ENCODE measurements at places on chromosomes 3 and 15.

DNA sequence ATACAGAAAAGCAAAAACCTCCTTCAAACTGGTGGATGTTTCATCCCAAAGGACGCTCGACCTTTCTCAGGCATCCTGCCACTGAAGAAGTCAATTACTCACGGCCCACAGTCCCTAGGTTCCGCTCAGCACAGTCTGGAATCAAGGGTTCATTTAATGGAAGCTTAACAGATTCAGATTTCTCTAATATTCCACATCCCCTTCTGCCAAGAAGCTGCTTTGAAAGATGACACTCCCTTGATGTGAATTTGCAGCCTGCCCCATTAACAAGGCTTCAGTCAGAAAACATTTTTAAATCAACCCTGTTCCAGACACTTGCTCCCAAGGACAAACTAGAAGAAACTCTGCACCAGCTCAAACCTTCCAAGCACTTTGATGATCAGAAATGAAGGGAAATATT, 81.2 kb downstream of the LIPC start:
- no peaks in the 10 kb centered on the region for H3K27me3 ChIP-seq
- no peak overlapping the region for H3K4me3 ChIP-seq
- H3K4me1 ChIP-seq: no peaks in the 10 kb centered on the region
- H3K36me3 ChIP-seq: no peaks in the 10 kb centered on the region
- DNase-seq: no peak

- H3K27ac ChIP-seq: no peak overlapping the region
- DNase-seq: no peak
- H3K36me3 ChIP-seq: no peaks in the 10 kb centered on the region
Observed at GRCh38 chr3:21446027-21446426, 305.0 kb downstream of the ZNF385D start.

DNA sequence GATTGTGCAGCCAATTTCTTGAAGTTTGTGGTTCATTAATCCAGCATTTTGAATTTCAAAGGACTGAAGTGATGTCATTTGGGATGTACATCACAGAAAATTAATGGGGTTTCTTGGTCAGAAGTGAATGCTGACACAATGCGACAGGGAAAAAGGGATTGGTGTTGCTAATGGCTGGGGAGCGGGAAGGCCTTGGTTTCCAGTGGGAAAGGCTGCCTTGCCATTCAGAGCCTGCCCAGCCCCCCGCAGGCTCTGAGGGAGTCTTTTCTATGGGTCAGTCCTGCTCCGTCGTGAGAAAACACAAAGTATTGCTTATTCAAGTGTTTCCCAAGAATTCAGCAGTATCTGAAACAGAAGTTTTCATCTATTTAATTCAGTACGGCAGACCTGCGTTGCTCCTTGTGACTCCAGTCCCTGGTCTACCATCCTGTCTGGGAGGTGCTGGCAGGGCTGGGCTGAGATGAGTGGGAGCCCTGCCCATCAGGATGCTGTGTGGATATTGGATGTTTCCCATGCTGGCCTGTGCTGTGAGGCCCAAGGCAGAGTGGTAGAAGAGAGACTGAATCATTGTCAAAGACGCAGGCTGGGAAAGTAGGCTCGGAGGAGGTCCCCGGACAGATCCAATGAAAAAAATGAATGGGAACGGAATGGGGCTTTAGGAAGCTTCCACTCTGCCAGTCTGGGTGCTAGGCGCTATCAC, 111.2 kb upstream of the KLHL25 start:
- no peaks in the 10 kb centered on the region for H3K27me3 ChIP-seq
- H3K36me3 ChIP-seq: no peaks in the 10 kb centered on the region
- no peak overlapping the region for H3K27ac ChIP-seq
- no peak for DNase-seq
- no peak overlapping the region for H3K4me3 ChIP-seq

GRCh38 chr3:125011941-125012340, 43.9 kb downstream of the HEG1 start:
- no peak overlapping the region for H3K4me3 ChIP-seq
- no peak overlapping the region for H3K27ac ChIP-seq
- no peaks in the 10 kb centered on the region for H3K27me3 ChIP-seq
- peaks cover 5% of the 10 kb centered on the region for H3K36me3 ChIP-seq

DNA sequence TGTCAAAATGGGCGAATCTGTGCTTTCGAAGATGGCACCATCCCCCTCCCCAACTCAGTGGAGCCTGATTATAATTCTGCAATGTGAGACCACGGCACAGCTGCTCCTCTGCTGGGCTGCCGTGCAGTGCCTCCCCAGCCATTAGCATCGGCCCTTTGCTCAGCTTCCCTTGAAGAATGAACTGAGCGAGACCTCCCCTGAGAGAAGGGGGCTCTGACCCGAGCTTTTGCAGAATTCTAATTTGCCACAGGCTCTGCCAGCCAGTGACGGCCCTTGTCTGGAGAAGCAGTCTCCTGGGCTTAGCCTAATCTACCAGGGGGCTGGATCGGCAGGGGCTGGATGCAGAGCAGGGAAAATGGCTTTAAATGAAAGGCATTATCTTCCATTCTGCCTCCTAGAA, 57.2 kb downstream of the GLDN start:
- H3K27ac ChIP-seq: no peak overlapping the region
- H3K4me1 ChIP-seq: no peaks in the 10 kb centered on the region
- H3K27me3 ChIP-seq: no peaks in the 10 kb centered on the region
- H3K36me3 ChIP-seq: no peaks in the 10 kb centered on the region

Measured in naive thymus-derived CD4-positive, alpha-beta T cell (primary cell).